ENCODE measurements at places on chromosomes 1 and 21.

DNA sequence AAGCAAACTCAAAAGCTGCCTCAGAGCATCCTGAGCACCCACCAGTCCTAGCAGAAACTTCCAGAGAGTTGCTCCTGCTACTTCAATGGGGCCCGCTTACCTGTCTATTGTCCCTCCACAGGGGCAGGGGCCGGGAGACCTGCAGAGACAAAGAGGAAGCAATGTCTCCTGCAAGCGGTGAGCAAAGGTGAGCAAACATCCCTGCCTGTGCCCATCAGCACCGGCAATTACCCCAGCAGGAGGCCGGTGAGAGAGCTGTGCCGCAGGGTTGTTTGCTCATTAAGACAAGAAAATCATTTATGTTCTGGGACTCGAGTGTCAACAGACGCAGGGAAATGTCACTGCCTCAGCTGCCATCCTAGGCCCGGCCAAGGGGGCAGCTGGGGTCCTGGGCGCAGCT, 53.8 kb upstream of the TARDBP start:
- DNase-seq, result no peak

DNA sequence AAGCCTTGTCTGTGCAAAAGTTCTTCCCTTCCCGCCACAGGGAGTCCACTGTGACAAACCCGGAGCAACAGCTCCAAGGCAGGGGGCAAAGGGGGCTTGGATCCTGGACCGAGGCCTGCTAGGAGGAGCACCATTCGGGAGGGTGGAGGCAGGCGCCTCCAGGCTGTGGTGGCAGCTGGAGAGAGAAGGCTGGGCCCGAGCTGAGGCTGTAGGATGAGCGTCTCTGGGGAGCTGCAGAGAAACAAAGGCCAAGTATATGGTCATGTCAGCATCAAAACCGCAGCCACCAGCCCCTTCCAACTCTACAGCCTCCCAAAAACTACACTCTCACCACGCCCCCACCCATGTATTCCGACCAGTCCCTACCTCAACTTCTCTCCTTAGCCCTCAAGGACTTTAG, 579 bp downstream of the SH3BP5L start:
- no peak for DNase-seq

- DNase-seq, result no peak
Observed at GRCh38 chr1:58981392-58981791, 197.5 kb upstream of the JUN start.

DNA sequence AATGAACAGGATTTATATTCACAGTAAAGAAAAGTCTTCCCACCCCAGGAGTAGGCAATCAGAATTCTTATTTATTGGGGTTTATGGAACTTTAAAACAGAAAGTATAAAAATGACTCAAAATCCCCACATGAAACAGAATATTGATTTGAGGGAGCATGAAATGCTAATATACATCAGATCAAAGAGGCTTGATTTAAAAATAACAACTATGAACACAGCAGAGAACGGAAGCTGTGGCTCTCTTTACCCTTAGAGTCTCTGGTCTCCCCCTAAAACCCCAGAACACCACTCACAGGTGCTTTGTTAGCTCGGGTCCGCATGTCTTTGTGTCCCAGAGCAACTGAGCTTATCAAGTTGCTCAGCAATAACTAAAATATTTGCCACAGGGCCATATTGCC, 31.2 kb upstream of the FASLG start:
- no peak for DNase-seq

- DNase-seq, result no peak
Observed at GRCh38 chr1:22375601-22376000, 76.0 kb upstream of the ZBTB40 start.

- DNase-seq, result no peak
Observed at GRCh38 chr1:192983349-192983980, 75.7 kb downstream of the UCHL5 start.
